ENCODE measurements at places on chromosomes 2 and 18.

GRCh38 chr2:65525616-65526231 lies 93.3 kb upstream of the SPRED2 start:
- no peaks in the 10 kb centered on the region for H3K36me3 ChIP-seq
- H3K4me3 ChIP-seq = no peak overlapping the region
- peaks cover 3% of the 10 kb centered on the region for H3K4me1 ChIP-seq
- no peak for DNase-seq
- no peak overlapping the region for H3K27ac ChIP-seq

GRCh38 chr2:7672027-7672684 lies 754.9 kb downstream of the RNF144A start:
- no peak overlapping the region for H3K27ac ChIP-seq
- H3K27me3 ChIP-seq = no peaks in the 10 kb centered on the region
- no peak overlapping the region for H3K4me3 ChIP-seq
- no peaks in the 10 kb centered on the region for H3K4me1 ChIP-seq
- no peaks in the 10 kb centered on the region for H3K36me3 ChIP-seq
- peak; percentile 94 for DNase-seq

DNA sequence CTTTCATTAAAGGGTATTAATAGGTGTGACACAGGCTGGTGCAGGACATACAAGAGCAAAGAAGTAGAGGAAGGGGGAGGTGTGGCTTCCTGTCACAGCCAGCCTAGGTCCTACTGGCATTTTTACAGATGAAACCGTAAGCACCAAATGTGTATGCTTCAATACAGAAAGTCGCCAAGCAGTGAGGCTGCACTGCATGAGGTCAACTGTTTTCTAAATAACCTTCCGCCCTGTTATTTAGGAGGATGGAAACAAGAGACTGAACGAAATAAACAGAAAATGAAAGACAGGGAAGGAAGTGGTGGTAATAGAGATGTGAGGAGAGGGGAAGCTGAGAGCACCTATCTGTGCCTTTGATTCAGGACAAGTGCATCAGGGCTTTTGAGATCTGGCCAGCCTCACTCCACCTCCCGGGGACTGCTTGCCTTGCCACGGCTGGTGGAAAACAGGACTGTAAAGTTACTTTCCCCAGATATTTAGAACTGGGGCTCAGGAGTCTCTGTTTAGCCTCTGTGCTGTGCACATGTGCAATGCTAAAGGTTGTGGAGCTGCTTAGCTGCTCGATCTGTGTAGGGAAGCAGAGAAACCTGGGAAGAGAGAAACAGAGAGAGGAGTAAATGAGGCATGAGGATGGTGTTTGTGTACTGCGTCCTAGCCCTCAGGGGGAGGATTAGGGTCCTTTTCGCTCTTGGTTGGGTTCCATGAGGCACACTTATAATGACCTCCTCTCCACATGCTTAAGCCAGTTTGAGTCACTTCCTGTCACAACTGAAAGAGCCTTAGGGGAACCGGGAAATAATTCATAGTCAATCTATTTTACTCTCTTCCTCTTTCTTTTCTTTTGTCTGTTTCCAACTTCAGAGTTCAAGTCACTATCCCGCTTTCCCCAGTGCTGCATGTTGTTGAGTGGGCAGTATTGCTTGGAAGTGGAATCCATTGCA lies 62.3 kb upstream of the BOD1L2 start:
- DNase-seq = peak; percentile 34
- no peak overlapping the region for H3K4me3 ChIP-seq
- peaks cover 12% of the 10 kb centered on the region for H3K4me1 ChIP-seq
- no peaks in the 10 kb centered on the region for H3K36me3 ChIP-seq
- no peak overlapping the region for H3K27ac ChIP-seq
- H3K27me3 ChIP-seq = no peaks in the 10 kb centered on the region

GRCh38 chr2:165240916-165241315 lies 1.7 kb downstream of the SCN2A start:
- no peak overlapping the region for H3K4me3 ChIP-seq
- peaks cover 2% of the 10 kb centered on the region for H3K4me1 ChIP-seq
- no peaks in the 10 kb centered on the region for H3K27me3 ChIP-seq
- no peak overlapping the region for H3K27ac ChIP-seq

GRCh38 chr18:55076643-55077218 lies 117.5 kb upstream of the CCDC68 start:
- H3K27ac ChIP-seq = no peak overlapping the region
- H3K4me3 ChIP-seq = no peak overlapping the region
- DNase-seq = no peak
- no peaks in the 10 kb centered on the region for H3K36me3 ChIP-seq

GRCh38 chr18:59917422-59917821 lies 17.6 kb downstream of the PMAIP1 start:
- no peak for DNase-seq
- H3K4me1 ChIP-seq = no peaks in the 10 kb centered on the region
- H3K27ac ChIP-seq = no peak overlapping the region
- H3K4me3 ChIP-seq = no peak overlapping the region
- no peaks in the 10 kb centered on the region for H3K27me3 ChIP-seq

DNA sequence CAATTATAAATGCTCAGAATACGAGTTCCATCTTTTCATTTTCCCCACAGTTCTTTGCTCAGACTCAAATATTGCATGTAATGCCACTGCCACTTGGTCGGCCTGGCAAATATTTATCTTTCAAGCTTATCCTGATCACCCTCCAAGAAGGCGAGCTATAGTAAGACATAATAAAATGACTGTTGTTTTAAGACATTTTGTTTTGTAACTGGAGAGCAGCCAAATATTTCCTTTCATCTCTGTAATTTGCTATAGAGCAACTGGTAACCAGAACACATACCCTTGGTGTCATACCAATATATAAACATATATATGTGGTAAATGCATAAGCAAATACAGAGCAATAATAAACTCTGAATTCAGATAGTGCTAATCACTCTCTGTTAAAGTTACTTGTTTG lies 7.3 kb upstream of the ATL2 start:
- no peak overlapping the region for H3K4me3 ChIP-seq
- no peaks in the 10 kb centered on the region for H3K36me3 ChIP-seq
- no peaks in the 10 kb centered on the region for H3K27me3 ChIP-seq
- H3K4me1 ChIP-seq = peaks cover 5% of the 10 kb centered on the region

GRCh38 chr2:96423828-96424227 lies 81.3 kb downstream of the NEURL3 start:
- no peaks in the 10 kb centered on the region for H3K4me1 ChIP-seq
- no peaks in the 10 kb centered on the region for H3K36me3 ChIP-seq
- no peak overlapping the region for H3K27ac ChIP-seq
- no peaks in the 10 kb centered on the region for H3K27me3 ChIP-seq
- no peak overlapping the region for H3K4me3 ChIP-seq

DNA sequence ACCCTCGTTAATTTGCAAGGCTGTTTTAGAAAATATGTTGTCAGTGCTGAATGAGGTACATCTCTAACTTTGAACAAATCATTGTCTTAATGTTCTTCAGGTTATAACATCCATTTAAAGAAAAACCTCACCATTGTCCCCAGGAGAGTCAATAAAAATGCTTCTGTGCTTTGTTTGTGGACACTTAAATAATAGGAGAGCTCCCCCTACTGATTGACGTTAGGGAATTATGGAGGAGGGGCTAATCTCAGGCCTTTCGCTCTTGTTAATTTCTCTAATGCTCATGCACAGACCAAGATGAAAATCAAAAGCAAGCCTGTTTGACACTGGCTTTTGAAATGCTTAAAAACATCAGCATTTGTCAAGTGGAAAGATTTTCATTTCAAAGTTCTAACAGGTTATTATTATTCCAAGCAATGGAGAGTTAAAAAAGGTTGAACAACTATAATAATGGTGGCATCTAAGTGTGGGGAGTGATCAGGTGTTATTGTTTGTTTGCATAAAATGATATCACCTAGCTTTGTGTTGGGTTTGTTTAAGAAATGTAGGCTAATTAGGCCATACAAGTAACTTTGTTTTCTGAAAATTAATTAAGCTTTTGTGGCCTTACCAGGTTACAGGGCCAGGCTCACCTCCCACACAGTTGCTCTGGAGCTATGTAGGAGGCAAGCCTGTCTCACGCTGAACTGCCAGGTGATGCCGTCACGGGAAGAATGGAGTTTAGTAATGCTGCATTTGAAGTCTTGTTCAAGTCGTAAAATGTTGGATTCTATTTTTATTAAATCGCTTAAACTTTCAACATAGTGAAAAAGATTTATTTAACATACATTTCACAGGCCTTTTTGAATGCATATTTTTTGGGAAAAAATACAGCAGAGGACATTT lies 51.7 kb upstream of the SMIM21 start:
- H3K4me3 ChIP-seq = no peak overlapping the region
- H3K27me3 ChIP-seq = no peaks in the 10 kb centered on the region
- no peak overlapping the region for H3K27ac ChIP-seq

DNA sequence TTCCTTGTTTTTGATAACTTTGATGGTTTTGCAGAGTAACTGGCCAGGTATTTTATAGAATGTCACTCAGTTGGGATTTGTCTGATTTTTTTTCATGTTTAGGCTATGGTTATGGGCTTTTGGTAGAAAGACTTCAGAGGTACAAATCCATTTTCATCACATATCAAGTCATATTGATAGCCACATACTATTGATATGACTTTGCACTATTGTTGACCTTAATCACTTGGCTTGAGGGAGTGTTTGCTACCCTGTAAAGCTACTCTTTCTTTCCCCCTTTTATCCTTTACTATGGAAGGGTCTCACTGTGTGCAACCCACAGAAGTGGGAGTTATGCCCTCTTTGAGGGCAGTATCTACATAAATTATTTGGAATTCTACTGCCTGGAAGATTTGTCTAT lies 109.8 kb downstream of the BABAM2 start:
- H3K4me1 ChIP-seq = no peaks in the 10 kb centered on the region
- no peaks in the 10 kb centered on the region for H3K36me3 ChIP-seq
- no peak overlapping the region for H3K27ac ChIP-seq
- no peaks in the 10 kb centered on the region for H3K27me3 ChIP-seq

Measured in mesendoderm (in vitro differentiated cells).